ENCODE measurements at places on chromosomes 5 and 9. TPM values are rescaled to one million over a fixed set of nuclear protein-coding genes. Genes with fewer than 3 reads are reported as not detected.
A peak's percentile ranks its signal among the peaks of the same experiment; 100 is the strongest.

The GABRB2 gene
- not detected for total RNA-seq

The BRINP1 gene
- not detected for total RNA-seq

GRCh38 chr5:131381021-131381420 is 117.2 kb downstream of the CDC42SE2 start:
- no peak for DNase-seq
- H3K36me3 ChIP-seq = peaks cover 24% of the 10 kb centered on the region
- H3K4me3 ChIP-seq = peak overlapping the region; percentile 86
- peaks cover 84% of the 10 kb centered on the region for H3K4me1 ChIP-seq
- no peaks in the 10 kb centered on the region for H3K27me3 ChIP-seq
- peak overlapping the region; percentile 96 for H3K27ac ChIP-seq

The F2RL2 gene
- total RNA-seq = not detected

- no peaks in the 10 kb centered on the region for H3K4me1 ChIP-seq
- no peak for DNase-seq
- no peaks in the 10 kb centered on the region for H3K36me3 ChIP-seq
- peaks cover 15% of the 10 kb centered on the region for H3K27me3 ChIP-seq
- no peak overlapping the region for H3K27ac ChIP-seq
- H3K4me3 ChIP-seq = no peak overlapping the region
Observed at GRCh38 chr5:175107028-175107588, 336.9 kb downstream of the DRD1 start.

GRCh38 chr9:131289301-131290035 is at the start of gene PLPP7:
Gene PLPP7 (plus strand): TSS chr9:131289723. CDS start chr9:131289998, 275 bp downstream.
- no peak within 1 kb of the TSS for H3K27ac ChIP-seq
- H3K36me3 ChIP-seq = no peaks in the 10 kb centered on the region
- DNase-seq = no peak

DNA sequence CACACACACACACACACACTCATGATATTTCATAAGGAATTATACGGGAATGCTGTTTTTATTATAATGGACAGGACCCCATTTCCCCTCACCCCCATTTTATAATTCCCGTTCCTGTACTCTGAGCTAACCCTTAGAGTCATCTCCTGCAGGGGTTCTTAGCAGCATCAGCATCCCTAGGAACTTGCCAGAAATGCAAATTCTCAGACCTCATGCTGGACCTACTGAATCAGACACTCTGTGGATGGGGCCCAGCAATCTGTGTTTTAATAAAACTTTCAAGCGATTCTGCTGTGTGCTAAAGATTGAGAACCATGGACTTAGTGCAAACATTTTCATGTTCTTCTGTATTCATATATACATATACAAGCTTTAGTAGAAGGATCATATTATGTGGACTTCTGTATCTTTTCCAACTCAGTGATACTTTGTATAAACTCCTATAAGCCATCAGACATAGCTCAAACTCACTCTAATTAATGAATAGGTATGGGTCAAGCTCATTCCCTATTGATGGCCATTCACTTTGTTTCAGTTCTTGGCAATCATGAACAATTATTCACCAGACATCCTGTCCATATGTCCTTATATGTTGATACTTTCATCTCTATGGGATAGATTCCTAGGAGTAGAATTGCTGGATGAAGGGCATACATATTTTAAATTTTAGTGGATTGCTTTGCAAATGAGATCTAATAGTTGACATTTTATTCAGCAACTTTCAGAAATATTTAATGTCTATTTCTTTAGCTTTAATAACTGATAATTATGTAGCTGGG is 65.5 kb downstream of the ARHGEF28 start:
- no peak for DNase-seq
- no peak overlapping the region for H3K27ac ChIP-seq
- H3K4me3 ChIP-seq = peak overlapping the region; percentile 68
- no peaks in the 10 kb centered on the region for H3K27me3 ChIP-seq
- peaks cover 6% of the 10 kb centered on the region for H3K36me3 ChIP-seq
- H3K4me1 ChIP-seq = peaks cover 43% of the 10 kb centered on the region

The CER1 gene
- not detected for total RNA-seq

- H3K27ac ChIP-seq = no peak overlapping the region
- peaks cover 10% of the 10 kb centered on the region for H3K27me3 ChIP-seq
- DNase-seq = no peak
- no peaks in the 10 kb centered on the region for H3K4me1 ChIP-seq
Observed at GRCh38 chr5:53423724-53424123, 56.7 kb upstream of the FST start.

DNA sequence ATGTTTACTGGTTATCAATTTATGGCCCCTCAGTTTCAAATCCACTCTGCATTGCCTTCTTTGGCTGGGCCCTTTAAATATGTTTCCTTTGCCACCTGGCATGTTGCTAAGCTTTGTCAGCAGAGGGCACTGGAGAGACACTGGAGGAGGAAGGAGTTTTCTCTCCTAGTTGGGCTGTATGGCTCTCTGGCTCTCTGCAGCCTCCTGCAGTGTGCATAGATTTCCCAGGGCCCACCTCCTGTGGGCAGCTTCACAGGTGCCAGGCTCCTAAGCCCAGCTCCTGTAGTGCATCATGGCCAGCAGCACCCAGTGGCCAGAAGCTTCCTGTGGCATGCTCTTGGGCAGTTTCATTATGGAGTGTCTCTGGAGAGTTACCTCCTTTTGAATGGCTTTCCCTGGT is 23.3 kb downstream of the CAVIN4 start:
- no peak overlapping the region for H3K27ac ChIP-seq
- H3K4me1 ChIP-seq = peaks cover 15% of the 10 kb centered on the region
- DNase-seq = no peak
- no peaks in the 10 kb centered on the region for H3K36me3 ChIP-seq
- H3K4me3 ChIP-seq = no peak overlapping the region

GRCh38 chr5:1067141-1068121 is 44.4 kb downstream of the SLC12A7 start:
- no peak overlapping the region for H3K4me3 ChIP-seq
- no peaks in the 10 kb centered on the region for H3K27me3 ChIP-seq

DNA sequence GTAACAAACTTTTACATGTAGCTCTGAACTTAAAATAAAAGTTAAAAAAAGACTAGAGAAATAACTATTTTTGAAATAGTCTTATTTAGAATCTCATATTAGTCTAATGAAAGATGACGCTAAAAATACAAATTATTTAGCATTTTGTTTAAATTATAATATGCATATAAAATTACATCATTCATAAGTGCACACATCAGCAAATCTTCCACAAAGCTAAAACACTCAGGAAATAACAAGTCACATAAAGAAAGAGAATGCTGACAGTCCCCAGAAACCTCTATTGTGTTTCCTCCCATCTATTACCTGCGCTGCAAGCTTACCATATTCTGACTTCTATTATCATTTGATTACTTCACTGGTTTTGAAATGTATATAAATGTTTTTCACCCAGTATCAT is 986.9 kb upstream of the SEMA6A start:
- no peaks in the 10 kb centered on the region for H3K4me1 ChIP-seq
- no peak overlapping the region for H3K4me3 ChIP-seq
- no peak for DNase-seq
- no peaks in the 10 kb centered on the region for H3K27me3 ChIP-seq
- no peaks in the 10 kb centered on the region for H3K36me3 ChIP-seq

DNA sequence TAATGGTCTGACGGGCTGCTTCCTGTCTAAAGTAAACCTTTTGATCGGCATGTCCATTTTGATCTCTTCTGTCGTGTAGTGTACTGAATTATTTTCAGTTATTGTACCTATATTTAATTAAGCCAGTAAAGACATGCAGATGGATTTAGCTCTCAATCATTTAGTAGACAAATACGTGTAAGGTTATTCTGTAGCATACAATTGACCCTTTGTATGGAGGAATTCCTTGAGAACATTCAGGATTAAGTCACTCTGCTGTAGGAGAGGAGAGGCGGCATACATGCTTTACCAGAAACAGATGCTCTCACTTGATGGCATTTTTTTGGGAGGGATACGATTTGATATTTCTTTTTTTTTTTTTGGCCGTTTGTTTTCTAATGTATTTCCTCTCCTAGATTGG is 141.0 kb downstream of the PBX3 start:
- H3K27ac ChIP-seq = no peak overlapping the region
- H3K4me1 ChIP-seq = peaks cover 10% of the 10 kb centered on the region
- peaks cover 10% of the 10 kb centered on the region for H3K27me3 ChIP-seq
- no peak for DNase-seq

DNA sequence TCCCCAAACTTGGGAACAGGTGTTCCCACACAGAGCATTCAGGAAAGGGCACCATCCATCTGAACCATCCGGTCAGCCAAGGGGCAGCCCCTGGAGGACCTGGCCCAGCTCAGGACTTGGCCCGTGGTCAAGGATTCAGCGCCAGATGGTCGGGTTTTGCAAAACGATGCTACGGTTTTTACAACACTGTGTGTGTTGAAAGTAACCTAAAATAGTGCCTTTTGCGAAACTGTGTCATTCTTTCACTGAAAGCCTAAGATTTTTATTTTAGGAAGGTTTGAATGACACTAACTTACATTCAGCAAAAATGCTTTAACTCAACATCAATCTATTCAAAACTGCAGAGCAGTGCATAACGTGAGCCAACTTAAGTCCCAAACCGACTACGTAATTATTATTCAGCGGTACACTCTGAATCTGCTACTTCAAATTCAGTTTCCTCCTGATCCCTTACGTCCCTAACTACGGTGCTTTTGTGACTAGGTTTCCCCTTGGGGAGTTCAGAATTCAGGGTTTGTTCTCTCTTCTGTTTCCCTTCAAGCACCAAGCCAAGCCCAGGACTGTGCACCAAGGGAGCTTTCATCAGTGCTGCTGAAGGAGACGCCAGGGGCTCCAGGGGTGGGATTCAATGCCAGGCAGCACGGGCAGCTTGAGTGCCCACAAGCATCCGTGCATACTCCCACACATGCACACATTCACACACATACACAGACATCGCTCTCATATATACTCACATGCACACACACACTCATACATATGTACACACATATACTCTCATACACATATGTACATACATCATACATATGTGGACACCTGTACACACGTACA is 25.8 kb downstream of the LPCAT1 start:
- no peak for DNase-seq
- peak overlapping the region; percentile 93 for H3K27ac ChIP-seq
- H3K4me3 ChIP-seq = peak overlapping the region; percentile 50
- no peaks in the 10 kb centered on the region for H3K27me3 ChIP-seq

DNA sequence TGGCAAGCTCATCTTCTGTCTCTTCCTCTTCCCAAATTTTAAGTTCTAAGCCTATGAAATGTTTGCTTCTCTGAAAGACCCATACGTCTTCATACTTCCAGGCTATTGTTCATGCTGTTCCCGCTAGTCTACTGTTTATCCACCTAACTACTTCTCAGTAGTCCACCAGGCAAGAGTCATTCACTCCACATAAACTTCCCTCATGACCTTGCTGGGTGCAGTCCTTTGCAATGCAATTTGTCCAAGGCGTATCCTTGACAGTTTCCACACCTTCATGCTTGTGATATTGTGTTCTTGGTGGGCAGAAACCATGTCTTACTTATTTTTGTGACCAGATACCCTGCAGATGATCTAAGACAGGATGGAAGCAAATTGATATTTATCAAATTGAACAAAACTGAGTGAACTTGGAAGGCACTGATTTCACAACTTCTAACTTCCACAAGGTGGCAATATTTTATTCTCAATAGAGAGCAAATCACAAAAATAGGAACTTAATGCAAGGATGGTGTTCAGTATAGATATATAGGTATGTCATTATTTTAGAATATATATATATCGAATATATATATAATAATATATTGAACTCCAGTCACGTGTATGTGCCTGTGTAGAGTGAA is 30.3 kb downstream of the TYRP1 start:
- peaks cover 13% of the 10 kb centered on the region for H3K36me3 ChIP-seq
- no peaks in the 10 kb centered on the region for H3K27me3 ChIP-seq
- H3K4me1 ChIP-seq = no peaks in the 10 kb centered on the region

DNA sequence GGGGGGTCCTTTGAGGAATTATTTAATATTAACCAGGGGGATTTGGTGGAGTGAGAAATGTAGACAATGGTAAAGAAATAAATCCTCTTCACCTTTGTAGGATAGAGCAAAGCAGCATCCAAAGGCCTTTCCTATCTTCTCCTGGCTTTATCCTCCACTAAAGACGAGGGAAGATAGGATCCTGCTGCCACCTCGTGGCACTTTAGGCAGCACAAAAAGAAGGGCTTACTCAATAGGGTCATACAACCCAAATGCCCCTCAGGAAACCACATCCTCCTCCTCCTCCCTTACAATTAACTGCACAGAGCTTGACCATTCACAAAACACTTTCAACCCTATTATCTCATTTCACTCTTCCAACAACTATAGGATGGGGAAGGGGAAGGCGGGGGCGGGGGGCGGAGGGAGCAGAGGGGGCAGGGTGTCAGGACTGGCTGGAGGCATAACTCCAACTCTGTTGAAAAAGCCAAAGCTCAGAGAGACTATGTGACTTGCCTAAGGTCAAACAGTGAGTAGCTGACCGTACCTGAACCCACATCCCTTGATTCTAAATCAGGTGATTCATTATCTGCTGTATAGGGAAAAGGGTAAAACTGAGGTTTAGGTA is 45.4 kb upstream of the MYOT start:
- H3K36me3 ChIP-seq = no peaks in the 10 kb centered on the region
- H3K27me3 ChIP-seq = peaks cover 2% of the 10 kb centered on the region
- H3K27ac ChIP-seq = no peak overlapping the region
- no peak overlapping the region for H3K4me3 ChIP-seq

The PAX5 gene
- total RNA-seq = 2.1 TPM

- peak overlapping the region; percentile 96 for H3K4me3 ChIP-seq
- peak; percentile 75 for DNase-seq
- peak overlapping the region; percentile 92 for H3K27ac ChIP-seq
- H3K36me3 ChIP-seq = no peaks in the 10 kb centered on the region
- H3K27me3 ChIP-seq = no peaks in the 10 kb centered on the region
- H3K4me1 ChIP-seq = peaks cover 70% of the 10 kb centered on the region
Observed at GRCh38 chr5:43039471-43040286, 440 bp downstream of the ANXA2R start.

GRCh38 chr5:346229-346935 is 24.9 kb downstream of the AHRR start:
- H3K27ac ChIP-seq = no peak overlapping the region
- peaks cover 5% of the 10 kb centered on the region for H3K4me1 ChIP-seq
- DNase-seq = no peak
- H3K27me3 ChIP-seq = peaks cover 23% of the 10 kb centered on the region
- H3K4me3 ChIP-seq = peak overlapping the region; percentile 4

DNA sequence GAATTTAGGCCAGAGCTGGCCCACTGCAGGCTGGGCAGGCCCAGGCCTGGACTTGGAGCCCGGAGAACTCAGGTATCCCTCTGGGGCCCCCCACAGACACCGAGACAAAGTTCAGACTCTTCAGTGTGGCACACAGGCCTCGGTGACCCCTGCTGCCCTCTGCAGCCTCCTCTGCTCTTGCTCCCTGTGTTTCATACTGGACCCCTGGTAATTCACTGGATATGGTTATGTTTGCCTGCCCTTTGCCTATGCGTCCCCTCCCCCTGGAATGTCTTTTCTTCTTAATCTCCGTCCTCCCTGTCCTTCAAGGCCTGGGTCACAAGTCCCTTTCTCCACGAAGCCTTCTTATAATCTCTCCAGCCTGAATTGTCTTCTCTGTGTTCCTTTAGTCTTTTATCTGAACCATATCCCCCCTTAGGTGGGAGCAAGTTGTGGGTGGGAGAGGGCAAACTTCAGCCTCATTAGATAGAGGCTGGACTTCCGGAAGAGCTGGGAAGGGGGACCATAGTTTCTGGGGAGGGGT is 30.1 kb downstream of the GSN start:
- peaks cover 8% of the 10 kb centered on the region for H3K27me3 ChIP-seq
- no peaks in the 10 kb centered on the region for H3K36me3 ChIP-seq
- H3K4me3 ChIP-seq = no peak overlapping the region
- H3K27ac ChIP-seq = no peak overlapping the region
- H3K4me1 ChIP-seq = peaks cover 19% of the 10 kb centered on the region
- DNase-seq = no peak

Data from natural killer cell treated with Interleukin-12 subunit alpha and Interleukin-12 subunit beta and Interleukin-15 and Interleukin-18, amount 100 ng/mL, for 72 hours (primary cell).